Right lobe of liver (tissue), 6 donors: ENCODE measurements at places on chromosomes 2 and 18. TPM values are rescaled to one million over a fixed set of nuclear protein-coding genes. Genes with fewer than 3 reads are reported as not detected.

The IL1B gene
- 0.31 TPM for total RNA-seq

The AQP12A gene
- not detected for total RNA-seq

The GPBAR1 gene
- total RNA-seq, result 0.70 TPM

The SERPINB3 gene
- not detected for total RNA-seq

The FAHD2A gene
- 78.2 TPM for total RNA-seq

The ARHGEF33 gene
- 0.46 TPM for total RNA-seq

The APOB gene
- total RNA-seq, result 2,643 TPM

The MLPH gene
- 33.1 TPM for total RNA-seq

The RGPD4 gene
- not detected for total RNA-seq

The ASIC4 gene
- total RNA-seq, result not detected

The ABCG5 gene
- total RNA-seq, result 54.0 TPM

The PFN4 gene
- total RNA-seq, result not detected

The DYNAP gene
- not detected for total RNA-seq

The EML6 gene
- 2.5 TPM for total RNA-seq

The PRKCE gene
- total RNA-seq, result 14.8 TPM

The TDRD15 gene
- total RNA-seq, result 0.32 TPM

The NCL gene
- total RNA-seq, result 203 TPM

The ERLEC1 gene
- total RNA-seq, result 30.6 TPM

The SERPINB5 gene
- total RNA-seq, result not detected

The DSG4 gene
- not detected for total RNA-seq

The TGFBRAP1 gene
- total RNA-seq, result 7.5 TPM

The TNFAIP6 gene
- total RNA-seq, result 0.15 TPM

The HAUS1 gene
- 15.4 TPM for total RNA-seq

The HNMT gene
- total RNA-seq, result 47.2 TPM

The FBXO41 gene
- total RNA-seq, result 0.13 TPM

The DNAJC5G gene
- not detected for total RNA-seq

The MOGAT1 gene
- 1.5 TPM for total RNA-seq

The APLF gene
- total RNA-seq, result 1.5 TPM

The AFF3 gene
- total RNA-seq, result 6.2 TPM

The MATN3 gene
- total RNA-seq, result not detected

The CFAP65 gene
- not detected for total RNA-seq

The EFR3B gene
- total RNA-seq, result 0.33 TPM

The CAB39 gene
- total RNA-seq, result 32.0 TPM

The CDCA7 gene
- 0.09 TPM for total RNA-seq

The TRIB2 gene
- 11.7 TPM for total RNA-seq

The DES gene
- 1.9 TPM for total RNA-seq

The FBXO36 gene
- total RNA-seq, result 0.49 TPM

The SLC9A2 gene
- total RNA-seq, result not detected

The ZC3H6 gene
- total RNA-seq, result 2.9 TPM

The GAREM2 gene
- 0.34 TPM for total RNA-seq

The SULT1C4 gene
- 2.7 TPM for total RNA-seq

The ANAPC1 gene
- total RNA-seq, result 36.9 TPM

The LIMS3 gene
- total RNA-seq, result 0.22 TPM

The FSHR gene
- not detected for total RNA-seq

The CBLN2 gene
- total RNA-seq, result not detected

The TSN gene
- total RNA-seq, result 29.1 TPM

The CREB1 gene
- 10.1 TPM for total RNA-seq

The GALNT5 gene
- 0.07 TPM for total RNA-seq

The SPHKAP gene
- total RNA-seq, result not detected

The RSAD2 gene
- 0.37 TPM for total RNA-seq

The ASNSD1 gene
- 19.5 TPM for total RNA-seq
